GM12891 (cell line): ENCODE measurements at places on chromosomes 12 and 14.
A peak's percentile ranks its signal among the peaks of the same experiment; 100 is the strongest.

- no peak for DNase-seq
These were observed 25.7 kb upstream of the SEL1L start for GRCh38 chr14:81559385-81559784.

GRCh38 chr14:86990396-86990795 lies 1002.6 kb downstream of the GALC start:
- DNase-seq, result no peak

DNA sequence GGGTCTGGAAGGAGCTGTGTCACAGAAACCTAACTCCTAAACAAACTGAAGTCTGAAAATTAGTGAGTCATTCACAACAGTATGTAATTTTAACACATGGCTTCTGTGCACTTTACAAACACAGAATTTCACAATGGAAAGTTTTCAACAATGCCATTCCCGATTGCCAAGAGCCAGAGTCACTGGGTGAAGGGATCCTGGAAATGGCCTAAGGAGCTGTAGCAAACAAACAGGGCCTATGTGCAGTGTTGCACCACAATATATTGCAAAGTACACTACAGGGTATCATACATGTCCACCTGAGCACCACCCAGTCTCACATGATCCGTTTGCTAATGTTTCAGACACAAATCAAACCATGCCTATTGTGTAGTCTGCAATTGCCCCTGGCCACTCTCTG lies 184.7 kb upstream of the OTX2 start:
- DNase-seq, result no peak

- DNase-seq, result no peak
These were observed 155.8 kb downstream of the NTF3 start for GRCh38 chr12:5587711-5588121.

GRCh38 chr14:100532154-100532861 lies 54.9 kb downstream of the BEGAIN start:
- no peak for DNase-seq

DNA sequence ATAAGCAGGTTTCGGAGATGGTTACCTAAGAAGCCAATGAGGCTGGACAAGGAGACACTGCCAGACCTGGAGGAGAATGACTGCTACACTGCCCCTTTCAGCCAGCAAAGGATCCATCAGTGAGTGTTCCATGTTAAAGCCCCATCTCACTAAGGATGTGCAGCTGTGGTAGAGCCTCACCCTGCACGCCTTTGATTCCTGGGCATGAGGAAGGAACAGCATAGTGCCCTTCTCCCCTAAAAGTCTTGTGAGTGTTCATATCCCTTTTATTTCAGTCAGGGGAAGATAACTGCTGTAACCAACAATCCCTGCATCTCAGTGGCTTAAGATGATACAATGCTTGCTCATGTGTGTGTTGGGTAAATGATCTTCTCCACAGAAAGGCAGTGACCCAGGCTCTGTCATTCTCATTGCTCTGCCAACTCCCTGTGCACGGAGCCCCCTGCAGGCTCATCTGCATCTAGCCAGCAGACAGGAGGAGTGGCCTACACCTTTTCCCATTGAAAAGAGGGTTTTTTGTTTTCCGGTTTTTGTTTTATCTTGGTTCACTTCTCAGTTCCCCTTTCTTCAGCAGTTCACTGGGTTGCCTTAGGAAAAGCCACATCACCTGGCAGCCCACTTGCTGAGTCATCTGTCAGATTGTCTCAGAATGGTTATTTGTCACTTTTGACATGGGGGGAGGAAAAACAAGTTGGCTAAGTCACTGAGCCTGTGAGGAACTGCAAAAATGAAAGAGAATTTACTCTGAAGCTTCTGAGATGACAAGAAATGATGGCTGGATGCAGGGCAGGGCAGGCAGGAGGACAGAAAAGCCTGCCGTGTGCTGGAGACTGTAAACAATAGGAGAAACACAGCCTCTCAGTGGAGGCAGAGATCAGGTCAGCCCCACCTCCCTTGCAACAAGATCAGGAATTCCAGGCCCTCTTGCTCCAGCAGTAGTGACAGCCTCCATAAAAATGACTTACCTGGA lies 193.3 kb downstream of the ANO4 start:
- DNase-seq, result peak; percentile 42

GRCh38 chr14:63045612-63046320 lies 508 bp upstream of the KCNH5 start:
- no peak for DNase-seq

- no peak for DNase-seq
These were observed 170.6 kb downstream of the OTOGL start for GRCh38 chr12:80269803-80270552.

GRCh38 chr12:100675432-100675831 lies 101.9 kb downstream of the GAS2L3 start:
- no peak for DNase-seq

DNA sequence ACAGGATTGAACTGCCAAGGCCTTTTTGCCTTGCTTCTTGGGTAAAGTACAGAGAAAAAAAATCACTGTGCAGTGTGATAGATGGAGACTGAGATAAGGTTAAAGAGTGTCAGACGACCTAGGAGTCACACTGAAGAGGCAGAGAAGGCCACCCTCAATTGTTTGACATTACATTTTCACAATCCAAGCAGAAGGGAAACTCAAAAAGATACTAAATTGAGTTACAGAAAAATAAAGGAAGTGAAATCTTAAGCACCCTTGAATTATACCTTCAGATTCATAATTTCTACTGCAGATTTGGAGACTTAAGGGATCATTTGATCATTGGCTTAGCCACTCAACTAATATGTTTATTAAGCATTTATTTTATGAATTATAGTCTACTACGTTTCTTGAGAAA lies 97.1 kb downstream of the MYF5 start:
- no peak for DNase-seq

DNA sequence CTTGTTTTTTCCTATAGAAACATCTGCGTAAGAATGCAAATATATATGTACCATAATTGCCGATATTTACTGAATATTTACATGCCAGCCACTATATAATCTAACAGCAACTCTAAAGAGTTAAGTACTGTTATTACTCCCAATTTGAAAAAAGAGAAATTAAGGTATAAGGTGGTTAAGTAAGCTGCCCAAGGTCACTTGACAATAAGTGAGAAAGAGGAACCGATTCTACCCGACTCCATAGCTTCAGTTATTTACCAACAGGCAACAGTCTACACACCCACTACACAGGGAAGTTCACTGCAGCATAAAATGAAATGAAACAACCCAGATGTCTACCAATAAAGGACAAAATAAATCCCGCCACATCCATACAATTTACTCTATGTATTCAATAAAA lies 1.1 kb downstream of the MIS18BP1 start:
- DNase-seq, result peak; percentile 26

- no peak for DNase-seq
These were observed 38.2 kb downstream of the BAZ2A start for GRCh38 chr12:56591961-56592360.

- DNase-seq, result no peak
These were observed 319.2 kb downstream of the NUAK1 start for GRCh38 chr12:105819549-105819948.

GRCh38 chr14:91406982-91407381 lies 10.6 kb downstream of the CCDC88C start:
- DNase-seq, result no peak

- DNase-seq, result no peak
These were observed 34.1 kb downstream of the RAD51B start for GRCh38 chr14:67853715-67854114.

DNA sequence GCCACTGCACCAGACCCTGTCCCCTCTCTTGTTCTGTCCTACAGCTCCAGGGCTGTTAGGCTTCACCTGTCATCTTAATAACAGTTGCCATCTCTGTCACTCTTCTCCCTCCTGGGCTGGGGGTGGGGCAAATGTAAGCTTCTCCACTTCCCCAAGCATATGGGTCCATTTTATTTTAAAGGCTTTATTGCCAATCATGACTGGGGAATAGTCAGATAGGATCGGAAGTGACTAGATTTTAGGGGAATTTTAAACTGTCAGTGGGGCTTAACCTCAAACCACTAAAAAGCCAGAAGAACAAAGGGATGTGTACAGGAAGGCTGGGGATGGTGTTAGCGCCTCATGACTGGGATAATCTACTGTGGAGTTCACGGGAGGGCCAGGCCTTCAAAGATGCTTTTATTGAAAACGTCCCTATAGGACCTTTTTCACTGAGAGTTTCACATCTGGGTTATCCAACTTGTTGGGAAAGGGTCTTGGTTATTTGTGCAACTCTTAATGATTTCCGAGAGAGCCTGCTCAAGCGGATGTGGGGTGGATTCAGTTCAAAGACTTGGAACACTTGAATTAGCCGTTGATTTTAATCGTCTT lies 41.6 kb downstream of the CHST11 start:
- no peak for DNase-seq

DNA sequence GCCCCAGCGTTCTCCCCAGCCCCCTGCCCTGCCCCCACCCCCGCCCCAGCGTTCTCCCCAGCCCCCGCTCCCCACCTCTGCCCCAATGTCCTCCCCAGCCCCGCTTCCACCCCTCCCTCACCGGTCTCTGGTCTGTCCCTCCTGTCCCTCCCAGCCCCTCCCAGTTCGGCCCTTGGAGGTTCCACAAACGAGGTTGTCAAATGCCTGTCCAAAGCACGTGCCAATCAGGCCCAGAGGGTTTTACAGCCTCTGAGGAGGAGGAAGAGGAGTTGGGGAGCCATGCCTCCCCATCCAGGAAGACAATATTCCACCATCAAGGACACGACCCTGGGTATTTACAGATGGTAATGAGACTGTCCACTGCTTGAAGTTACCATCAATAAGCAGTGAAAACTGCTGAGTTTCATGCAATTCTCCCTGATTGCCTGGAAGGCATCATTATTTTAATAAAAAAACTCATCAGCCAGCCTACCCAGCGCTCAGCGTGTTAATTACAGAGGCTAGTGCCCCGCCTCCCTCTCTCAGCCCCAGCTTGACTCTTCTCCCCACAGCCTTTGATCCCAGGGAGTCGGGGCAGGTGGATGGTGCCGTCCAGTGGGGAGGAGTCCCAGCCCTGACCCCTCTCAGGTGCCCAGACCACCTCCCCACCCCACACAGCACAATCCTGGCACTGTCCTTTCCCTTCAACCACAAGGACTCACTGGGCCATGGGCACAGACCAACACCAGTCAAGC lies 30.6 kb upstream of the C14orf180 start:
- no peak for DNase-seq
